HCT116 (cell line): ENCODE measurements at places on chromosomes 16 and 17. TPM values are rescaled to one million over a fixed set of nuclear protein-coding genes. Genes with fewer than 3 reads are reported as not detected.

DNA sequence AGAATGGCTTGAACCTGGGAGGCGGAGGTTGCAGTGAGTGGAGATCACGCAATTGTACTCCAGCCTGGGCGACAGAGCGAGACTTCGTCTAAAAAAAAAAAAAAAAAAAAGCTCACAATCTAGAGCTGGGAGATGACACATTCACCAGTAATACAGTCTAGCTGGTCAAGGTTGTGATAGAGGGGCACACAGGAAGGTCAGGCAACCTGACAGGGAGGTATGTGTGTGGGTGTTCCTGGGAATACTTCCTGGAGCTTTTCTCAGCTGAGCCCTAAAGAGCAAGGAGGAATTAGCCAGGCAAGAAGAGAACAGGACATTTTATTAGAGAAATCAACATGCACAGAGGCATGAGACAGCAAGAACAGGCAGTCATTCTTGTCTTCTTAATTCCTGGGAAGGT lies 216.7 kb downstream of the SHISA9 start:
- no peak overlapping the region for H3K27ac ChIP-seq
- no peak overlapping the region for H3K4me3 ChIP-seq
- no peaks in the 10 kb centered on the region for H3K4me1 ChIP-seq
- no peaks in the 10 kb centered on the region for H3K27me3 ChIP-seq

GRCh38 chr17:78258323-78259191 lies 27.1 kb downstream of the TMEM235 start:
- no peak overlapping the region for H3K4me3 ChIP-seq
- H3K27ac ChIP-seq, result no peak overlapping the region; the same call in 1 of the 2 replicates
- H3K4me1 ChIP-seq, result peaks cover 6% of the 10 kb centered on the region; the same call in 1 of the 2 replicates
- no peaks in the 10 kb centered on the region for H3K27me3 ChIP-seq
- DNase-seq, result no peak

DNA sequence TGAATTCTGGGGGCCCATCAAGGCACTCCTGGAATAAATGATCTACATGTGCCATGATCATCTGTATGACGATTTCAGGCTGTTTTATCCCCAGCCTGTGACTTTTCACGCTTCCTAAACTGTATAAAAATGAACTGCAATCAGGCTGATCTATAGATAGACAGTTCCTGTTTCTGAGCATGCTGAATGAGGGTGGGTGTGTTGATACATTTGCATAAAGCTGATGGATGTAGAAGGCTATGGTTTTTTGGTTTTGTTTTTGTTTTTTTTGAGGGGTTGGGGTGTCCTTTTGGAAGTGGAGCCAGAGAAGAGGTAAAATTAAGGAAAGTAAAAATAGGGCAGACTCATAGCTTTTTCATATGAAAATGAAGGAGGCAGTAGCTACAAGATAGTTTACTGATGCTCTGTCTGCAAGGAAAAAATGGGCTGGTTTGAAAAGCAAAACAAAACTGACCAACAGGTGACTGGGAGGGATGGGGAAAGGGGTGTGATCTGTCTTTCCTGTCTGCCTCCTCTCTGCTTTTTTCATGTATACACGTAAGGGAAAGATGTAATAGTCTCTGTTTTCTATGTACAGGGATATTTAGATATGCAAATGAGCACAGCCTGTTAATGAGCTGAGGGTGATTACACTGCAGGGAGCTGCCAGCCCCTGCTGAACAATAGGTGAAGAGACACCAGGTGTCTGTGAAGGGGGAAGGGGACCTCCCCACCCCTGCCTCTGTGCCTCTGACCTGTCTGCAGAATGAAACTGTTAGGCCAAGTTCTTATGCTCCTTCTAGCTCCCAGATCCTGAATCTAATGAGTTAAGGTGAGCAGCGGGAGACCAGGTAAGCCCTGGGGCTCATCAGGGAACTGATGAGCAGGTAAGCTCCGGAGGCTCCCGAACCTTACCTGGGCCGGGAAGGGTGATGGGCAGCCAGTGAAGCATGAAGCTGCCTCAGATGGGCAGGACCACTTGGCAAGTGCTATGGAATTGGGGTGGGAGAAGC lies 46.6 kb upstream of the LYRM9 start:
- no peaks in the 10 kb centered on the region for H3K4me1 ChIP-seq
- no peak overlapping the region for H3K27ac ChIP-seq
- DNase-seq, result no peak
- no peak overlapping the region for H3K4me3 ChIP-seq

DNA sequence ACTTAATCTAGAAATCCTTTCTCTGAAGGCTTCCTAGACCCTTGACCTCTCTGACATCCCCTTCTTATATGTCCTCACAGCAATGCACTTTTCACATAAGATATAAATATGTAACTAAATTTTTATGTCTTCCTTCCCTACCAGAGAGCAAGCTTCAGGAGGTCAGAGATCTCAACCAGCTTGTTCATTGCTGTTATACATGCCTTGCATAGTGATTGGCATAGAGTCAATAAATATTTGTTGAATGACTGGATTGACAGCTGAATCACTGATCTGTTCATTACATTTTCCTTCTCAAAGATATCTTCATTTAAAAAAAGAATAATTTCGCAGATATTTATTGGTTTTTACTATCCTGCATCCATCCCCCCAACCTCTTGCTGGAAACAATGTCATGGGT lies 29.5 kb downstream of the HYDIN start:
- peaks cover 14% of the 10 kb centered on the region; the same call in 1 of the 2 replicates for H3K27me3 ChIP-seq
- DNase-seq, result no peak
- H3K4me3 ChIP-seq, result no peak overlapping the region
- no peak overlapping the region for H3K27ac ChIP-seq

- 0 out of 2 replicates have a peak, but pooled peaks cover 3% of the 10 kb centered on the region for H3K4me1 ChIP-seq
- H3K4me3 ChIP-seq, result peak overlapping the region; percentile 28
- DNase-seq, result peak; percentile 55
- no peaks in the 10 kb centered on the region for H3K27me3 ChIP-seq
- no peaks in the 10 kb centered on the region for H3K36me3 ChIP-seq
Observed at GRCh38 chr17:32998111-32998886, 6.7 kb downstream of the SPACA3 start.

- no peaks in the 10 kb centered on the region for H3K4me1 ChIP-seq
- no peaks in the 10 kb centered on the region for H3K36me3 ChIP-seq
- no peak for DNase-seq
- no peak overlapping the region for H3K4me3 ChIP-seq
- no peaks in the 10 kb centered on the region for H3K27me3 ChIP-seq
Observed at GRCh38 chr16:65600629-65601028, 478.8 kb upstream of the CDH11 start.

- no peak overlapping the region for H3K27ac ChIP-seq
- DNase-seq, result no peak
Observed at GRCh38 chr17:50564916-50565315, 4.4 kb downstream of the CACNA1G start.

ADORA2B gene
- total RNA-seq, result 47.5 TPM

GRCh38 chr17:80918731-80919130 lies 72.9 kb upstream of the CHMP6 start:
- H3K27me3 ChIP-seq, result no peaks in the 10 kb centered on the region
- H3K4me3 ChIP-seq, result no peak overlapping the region
- H3K4me1 ChIP-seq, result no peaks in the 10 kb centered on the region
- DNase-seq, result no peak
- H3K36me3 ChIP-seq, result peaks cover 20% of the 10 kb centered on the region; the same call in 1 of the 2 replicates

DNA sequence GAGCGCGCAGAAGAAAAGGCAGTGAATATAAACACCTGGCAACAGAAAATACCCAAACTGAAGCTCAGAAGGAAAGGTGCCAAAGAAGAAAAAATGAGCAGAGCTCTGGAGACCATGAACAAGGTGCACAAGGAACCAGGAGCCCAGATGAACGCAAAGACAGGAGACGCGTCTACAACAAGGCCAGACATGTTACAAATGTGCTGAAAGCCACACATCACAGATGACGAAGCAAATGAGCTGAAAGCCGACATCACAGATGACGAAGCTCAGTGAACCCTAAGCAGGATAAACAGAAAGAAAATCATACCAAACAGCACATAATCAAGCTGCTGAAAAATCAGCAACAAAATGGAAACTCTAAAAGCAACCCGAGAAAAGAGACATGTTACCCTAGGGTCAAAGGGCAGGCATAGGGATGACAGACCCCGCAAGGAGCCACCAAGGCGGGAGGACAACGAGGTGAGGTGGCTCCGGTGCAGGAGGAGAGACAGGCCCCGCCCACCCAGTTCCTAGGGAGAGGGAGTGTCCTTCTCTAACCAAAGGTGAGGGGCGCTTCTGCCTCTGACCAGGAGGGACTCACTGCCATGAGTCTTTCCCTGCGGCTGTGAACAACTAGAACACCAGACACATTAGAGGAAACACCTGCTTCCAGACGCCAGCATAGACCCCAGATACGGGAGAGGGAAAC lies 39.1 kb downstream of the CCDC57 start:
- H3K27me3 ChIP-seq, result no peaks in the 10 kb centered on the region
- no peak overlapping the region for H3K27ac ChIP-seq
- H3K36me3 ChIP-seq, result peaks cover 25% of the 10 kb centered on the region; the same call in 1 of the 2 replicates

- no peaks in the 10 kb centered on the region for H3K36me3 ChIP-seq
- no peaks in the 10 kb centered on the region for H3K27me3 ChIP-seq
- no peak overlapping the region for H3K27ac ChIP-seq
- no peak overlapping the region for H3K4me3 ChIP-seq
Observed at GRCh38 chr16:56965149-56966092, 3.7 kb downstream of the CETP start.

DNA sequence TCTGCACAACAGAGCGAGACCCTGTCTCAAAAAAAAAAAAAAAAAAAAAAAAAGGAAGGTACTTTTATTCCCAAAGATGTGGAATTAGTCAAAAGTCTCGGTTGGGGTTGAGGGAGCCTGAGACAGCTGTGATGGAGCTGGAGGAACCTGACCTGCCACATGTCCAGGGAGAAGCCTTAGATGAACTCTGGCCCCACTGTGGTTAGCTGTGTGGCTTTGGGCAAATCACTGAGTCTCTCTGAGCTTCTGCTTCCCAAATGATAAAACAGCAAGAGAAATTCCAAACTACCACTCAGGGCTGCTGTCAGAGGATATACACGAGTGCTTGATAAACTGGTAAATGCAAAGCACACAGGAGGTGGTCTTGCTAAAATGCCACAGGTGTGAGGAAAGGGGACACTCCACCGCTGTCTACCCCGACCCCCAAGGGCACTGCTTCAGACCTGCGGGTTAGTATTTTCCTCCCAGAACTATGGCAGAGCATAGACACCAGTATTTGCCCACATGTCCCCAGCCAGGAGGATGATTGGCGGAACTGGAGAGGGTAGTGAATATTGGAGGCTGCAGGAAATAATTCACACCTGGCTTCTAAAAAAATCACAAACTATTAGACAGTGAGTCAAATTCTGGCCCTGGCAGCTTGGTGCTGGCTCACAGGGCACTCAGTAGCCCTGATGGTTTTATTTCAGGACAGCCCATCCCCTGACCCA lies 14.7 kb downstream of the DRC3 start:
- DNase-seq, result no peak
- no peak overlapping the region for H3K27ac ChIP-seq
- H3K27me3 ChIP-seq, result no peaks in the 10 kb centered on the region
- no peaks in the 10 kb centered on the region for H3K36me3 ChIP-seq

- H3K4me1 ChIP-seq, result peaks cover 26% of the 10 kb centered on the region
- H3K4me3 ChIP-seq, result no peak overlapping the region
- no peak for DNase-seq
Observed at GRCh38 chr17:75634376-75634740, 1.1 kb downstream of the SMIM5 start.

DNA sequence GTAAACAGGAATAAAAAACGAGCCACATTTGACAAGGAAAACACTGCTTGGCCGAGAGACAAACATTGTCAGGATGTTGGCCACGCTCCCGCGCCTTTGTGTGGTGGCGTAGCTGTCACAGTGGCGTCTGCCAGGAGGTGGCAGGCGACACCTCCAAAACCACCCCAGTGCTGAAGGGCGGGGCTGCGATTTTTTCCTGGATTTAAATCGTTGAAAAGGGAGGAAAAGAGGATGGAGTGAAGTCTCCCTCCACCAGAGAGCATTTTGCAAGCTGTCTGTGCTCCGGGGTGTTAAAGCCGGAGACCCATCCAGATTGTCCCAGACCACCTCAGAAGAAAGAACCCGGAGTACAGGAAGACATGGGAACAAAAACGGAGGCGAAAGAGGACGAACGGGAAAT lies 12.7 kb downstream of the MRM3 start:
- peaks cover 11% of the 10 kb centered on the region for H3K4me1 ChIP-seq
- DNase-seq, result peak; percentile 47
- H3K27ac ChIP-seq, result no peak overlapping the region; the same call in 1 of the 2 replicates
- no peaks in the 10 kb centered on the region for H3K27me3 ChIP-seq
- H3K36me3 ChIP-seq, result no peaks in the 10 kb centered on the region; the same call in 1 of the 2 replicates
- no peak overlapping the region for H3K4me3 ChIP-seq

RGS9 gene
- total RNA-seq, result 8.6 TPM

DNA sequence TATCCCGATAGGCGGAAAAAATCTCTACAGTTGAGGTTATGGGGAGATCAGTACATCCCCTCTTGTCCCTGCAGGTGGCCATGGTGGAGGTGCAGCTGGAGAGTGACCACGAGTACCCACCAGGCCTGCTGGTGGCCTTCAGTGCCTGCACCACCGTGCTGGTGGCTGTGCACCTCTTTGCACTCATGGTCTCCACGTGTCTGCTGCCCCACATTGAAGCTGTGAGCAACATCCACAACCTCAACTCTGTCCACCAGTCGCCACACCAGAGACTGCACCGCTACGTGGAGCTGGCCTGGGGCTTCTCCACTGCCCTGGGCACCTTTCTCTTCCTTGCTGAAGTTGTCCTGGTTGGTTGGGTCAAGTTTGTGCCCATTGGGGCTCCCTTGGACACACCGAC lies 4.2 kb downstream of the ORAI3 start:
- peak overlapping the region; percentile 17; the same call in 1 of the 2 replicates for H3K27ac ChIP-seq
- H3K4me3 ChIP-seq, result no peak overlapping the region
- H3K36me3 ChIP-seq, result no peaks in the 10 kb centered on the region

- no peak for DNase-seq
- H3K36me3 ChIP-seq, result no peaks in the 10 kb centered on the region
- H3K27me3 ChIP-seq, result no peaks in the 10 kb centered on the region
- 0 out of 2 replicates have a peak, but pooled peaks cover 2% of the 10 kb centered on the region for H3K4me1 ChIP-seq
- no peak overlapping the region for H3K27ac ChIP-seq
Observed at GRCh38 chr16:35743101-35743692, 2283.8 kb downstream of the TP53TG3F start.

DNA sequence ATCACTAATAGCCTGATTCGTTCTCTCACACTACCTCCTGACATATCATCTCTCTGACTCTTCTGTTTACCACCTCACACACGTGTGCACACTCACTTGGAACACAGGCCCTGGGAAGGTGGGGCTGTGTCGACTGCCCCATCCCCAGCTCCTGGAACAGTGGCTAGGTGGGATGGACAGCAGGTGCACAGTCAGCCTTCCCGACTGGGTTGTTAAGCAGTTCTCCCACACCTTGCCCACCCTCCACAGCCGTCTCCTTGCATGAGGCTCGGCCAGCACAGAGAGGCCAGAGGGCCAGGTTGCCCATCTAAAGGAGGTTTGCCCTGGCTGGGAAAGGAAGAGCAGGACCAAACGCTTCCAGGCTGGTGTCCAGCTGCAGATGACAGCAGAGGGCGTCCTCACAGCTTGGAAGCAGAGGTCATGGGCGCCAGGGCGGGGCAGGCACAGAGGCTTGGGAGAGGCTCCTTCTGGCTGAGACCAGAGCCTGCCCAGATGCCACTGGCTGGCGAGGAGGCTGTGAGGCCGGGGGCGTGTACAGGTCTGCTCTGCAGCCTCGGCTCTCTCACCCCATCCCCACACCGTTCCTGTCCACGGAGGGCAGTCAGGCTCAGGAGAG lies 92.8 kb downstream of the AMFR start:
- H3K4me1 ChIP-seq, result peaks cover 11% of the 10 kb centered on the region
- peak; percentile 65 for DNase-seq
- H3K4me3 ChIP-seq, result no peak overlapping the region
- no peak overlapping the region for H3K27ac ChIP-seq
